ENCODE measurements at places on chromosomes 4 and X. TPM values are rescaled to one million over a fixed set of nuclear protein-coding genes. Genes with fewer than 3 reads are reported as not detected.
A peak's percentile ranks its signal among the peaks of the same experiment; 100 is the strongest.

GRCh38 chrX:139566981-139567380 lies 36.4 kb downstream of the F9 start:
- DNase-seq: no peak

TNIP2 gene
- 76.8 TPM for total RNA-seq

DNA sequence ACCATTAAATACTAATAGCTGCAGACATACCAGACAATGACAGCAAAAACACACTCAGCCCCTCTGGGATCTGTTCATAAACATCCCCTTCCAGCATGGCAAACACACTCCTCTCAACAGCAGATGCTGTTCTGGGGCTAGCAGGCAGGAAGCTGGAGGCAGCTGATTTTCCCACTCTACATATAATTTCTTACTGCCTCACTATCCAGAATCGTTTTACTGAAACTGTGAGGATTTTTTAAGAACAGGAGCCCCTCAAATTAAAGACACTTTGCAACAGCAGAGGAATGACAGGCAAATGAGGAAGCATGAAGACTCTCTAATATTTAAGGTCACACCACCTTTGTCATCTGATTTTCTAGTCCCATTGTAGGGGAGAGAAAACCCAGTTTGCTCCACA lies 2.2 kb downstream of the MAPK10 start:
- DNase-seq: no peak

NDNF gene
- total RNA-seq: 0.08 TPM

DNA sequence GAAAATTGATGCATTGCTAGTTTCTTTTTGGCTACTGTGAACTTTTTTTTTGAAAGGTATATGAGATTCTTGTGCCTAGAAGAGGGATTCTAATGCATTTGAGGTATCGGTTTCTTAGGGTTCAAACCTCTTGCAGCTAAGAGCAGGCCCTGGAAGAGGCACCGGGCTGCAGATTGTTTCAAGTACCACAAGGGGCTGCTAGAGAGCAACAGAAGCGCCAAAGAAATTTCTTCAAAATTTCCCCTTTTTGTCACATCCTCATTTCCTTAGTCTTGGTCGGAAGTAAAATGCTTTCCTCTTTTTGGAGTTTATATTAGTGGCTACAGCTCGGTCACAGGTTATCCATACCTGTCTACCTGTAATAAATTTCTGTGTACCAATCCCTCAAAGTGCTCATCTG lies 89.8 kb downstream of the PDGFRA start:
- no peak for DNase-seq

GRCh38 chr4:109721033-109721432 lies 8.8 kb downstream of the PLA2G12A start:
- no peak for DNase-seq

BOD1L1 gene
- total RNA-seq: 28.7 TPM

ATP1B4 gene
- total RNA-seq: not detected

- no peak for DNase-seq
Observed at GRCh38 chr4:88382621-88383020, 4.0 kb downstream of the HERC6 start.

GRCh38 chr4:117560329-117560728 lies 474.0 kb upstream of the NDST3 start:
- no peak for DNase-seq

DNA sequence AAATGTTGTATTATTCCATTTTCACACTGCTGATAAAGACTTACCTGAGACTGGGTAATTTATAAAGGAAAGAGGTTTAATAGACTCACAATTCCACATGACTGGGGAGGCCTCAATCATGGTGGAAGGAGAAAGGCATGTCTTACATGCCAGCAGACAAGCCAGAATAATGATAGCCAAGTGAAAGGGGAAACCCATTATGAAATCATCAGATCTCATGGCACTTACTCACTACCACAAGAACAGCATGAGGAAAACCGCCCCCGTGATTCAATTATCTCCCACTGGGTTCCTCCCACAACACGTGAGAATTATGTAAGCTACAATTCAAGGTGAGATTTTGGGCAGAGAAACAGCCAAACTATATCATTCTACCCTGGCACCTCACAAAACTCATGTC lies 2535.1 kb downstream of the ARAP2 start:
- peak; percentile 49 for DNase-seq

- DNase-seq: no peak
Observed at GRCh38 chr4:54255881-54256280, 26.8 kb downstream of the PDGFRA start.

NPY1R gene
- 1.7 TPM for total RNA-seq

DNA sequence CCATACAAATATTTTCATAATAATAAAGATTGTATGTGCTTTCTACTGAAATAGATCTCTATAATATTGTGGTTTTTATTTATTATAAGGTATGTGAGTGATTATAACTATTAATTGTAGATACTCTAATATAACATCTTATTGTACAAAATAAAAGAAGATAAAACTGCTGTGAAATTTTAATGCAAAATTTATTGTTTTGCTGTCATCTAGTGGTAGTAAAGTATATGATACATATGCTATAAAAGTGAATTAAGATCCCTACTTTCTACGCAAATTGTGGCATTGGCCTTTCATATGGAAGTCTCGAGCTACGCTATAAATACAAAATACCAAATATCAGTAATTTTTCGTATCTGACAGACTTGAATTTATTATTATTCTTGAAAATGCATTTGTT lies 19.3 kb downstream of the YIPF7 start:
- no peak for DNase-seq

- DNase-seq: no peak
Observed at GRCh38 chrX:81202456-81202819, 536 bp downstream of the SH3BGRL start.

GRCh38 chrX:118730500-118731247 lies 3.3 kb downstream of the IL13RA1 start:
- no peak for DNase-seq

GRCh38 chr4:121454251-121454979 lies 73.6 kb upstream of the QRFPR start:
- DNase-seq: no peak

FAM53A gene
- total RNA-seq: 1.1 TPM

DNA sequence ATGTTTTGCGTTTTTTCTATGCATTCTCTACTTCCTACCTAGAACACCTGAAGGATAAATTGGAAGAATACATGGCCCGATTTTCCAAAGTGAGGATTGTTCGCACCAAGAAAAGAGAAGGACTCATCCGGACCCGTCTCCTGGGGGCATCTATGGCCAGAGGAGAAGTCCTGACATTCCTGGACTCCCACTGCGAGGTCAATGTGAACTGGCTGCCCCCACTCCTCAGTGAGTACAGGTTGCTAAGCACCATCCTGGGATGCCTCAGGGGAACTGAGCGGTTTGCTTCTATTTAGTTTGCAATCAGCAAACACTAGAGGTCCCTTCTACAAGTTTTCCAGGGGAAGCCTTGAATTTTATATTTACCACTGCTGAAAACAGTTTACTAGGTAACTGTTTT lies 359.3 kb upstream of the GALNT7 start:
- no peak for DNase-seq

MAGEB16 gene
- total RNA-seq: not detected

- no peak for DNase-seq
Observed at GRCh38 chr4:24853142-24853541, 57.8 kb downstream of the SOD3 start.

- no peak for DNase-seq
Observed at GRCh38 chrX:16033331-16033730, 90.0 kb upstream of the GRPR start.

MYOZ2 gene
- total RNA-seq: not detected

- no peak for DNase-seq
Observed at GRCh38 chrX:37883196-37883595, 35.8 kb upstream of the DYNLT3 start.

DNA sequence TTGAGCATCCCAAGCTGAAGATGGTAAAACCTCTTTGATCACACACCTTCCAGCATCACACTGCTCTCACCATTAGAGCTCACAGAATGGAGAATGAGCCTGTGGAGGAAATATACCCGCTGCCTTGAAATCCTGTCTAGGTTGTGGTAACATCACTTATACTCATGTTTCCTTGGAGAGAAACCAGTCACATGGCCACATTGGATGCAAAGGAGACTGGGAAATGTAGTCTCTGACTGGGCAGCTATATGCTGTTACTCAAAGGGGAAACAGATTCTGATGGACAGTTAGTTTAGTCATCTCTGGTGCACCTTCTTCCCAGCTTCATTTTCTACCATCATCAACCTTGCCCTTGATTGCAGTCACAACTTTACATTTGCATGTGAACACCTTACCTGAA lies 286.3 kb downstream of the ANKRD50 start:
- no peak for DNase-seq

GRCh38 chrX:118221270-118221669 lies 104.7 kb upstream of the KLHL13 start:
- no peak for DNase-seq

GRCh38 chr4:6232836-6233785 lies 32.8 kb upstream of the JAKMIP1 start:
- no peak for DNase-seq

- DNase-seq: no peak
Observed at GRCh38 chr4:52932591-52933470, 70.7 kb downstream of the RASL11B start.

SMIM43 gene
- total RNA-seq: not detected

GRCh38 chr4:136873555-136873954 lies 658.7 kb downstream of the PCDH18 start:
- DNase-seq: no peak

RHOXF2 gene
- not detected for total RNA-seq

QDPR gene
- 24.0 TPM for total RNA-seq

GRCh38 chr4:63965875-63966274 lies 443.4 kb downstream of the TECRL start:
- no peak for DNase-seq

DNA sequence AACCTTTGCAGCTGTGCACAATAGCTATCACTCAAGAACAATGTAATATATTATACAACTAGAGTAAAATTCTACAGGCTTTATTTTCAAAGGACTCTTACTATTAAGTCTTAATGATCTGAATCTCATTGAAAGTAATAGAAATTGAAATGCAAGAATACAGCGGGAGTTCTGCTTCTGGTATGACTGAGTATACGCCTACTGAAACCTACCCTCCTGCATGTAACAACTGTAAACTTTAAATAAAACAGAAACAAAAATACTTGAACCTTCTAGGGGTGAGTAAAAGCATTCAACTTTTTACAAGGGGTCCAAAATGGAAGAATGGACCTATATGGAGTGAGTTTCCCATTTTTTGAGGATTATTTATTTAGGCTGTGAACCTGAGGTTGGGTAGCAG lies 13.5 kb downstream of the DCHS2 start:
- no peak for DNase-seq

HSFX4 gene
- not detected for total RNA-seq

DNA sequence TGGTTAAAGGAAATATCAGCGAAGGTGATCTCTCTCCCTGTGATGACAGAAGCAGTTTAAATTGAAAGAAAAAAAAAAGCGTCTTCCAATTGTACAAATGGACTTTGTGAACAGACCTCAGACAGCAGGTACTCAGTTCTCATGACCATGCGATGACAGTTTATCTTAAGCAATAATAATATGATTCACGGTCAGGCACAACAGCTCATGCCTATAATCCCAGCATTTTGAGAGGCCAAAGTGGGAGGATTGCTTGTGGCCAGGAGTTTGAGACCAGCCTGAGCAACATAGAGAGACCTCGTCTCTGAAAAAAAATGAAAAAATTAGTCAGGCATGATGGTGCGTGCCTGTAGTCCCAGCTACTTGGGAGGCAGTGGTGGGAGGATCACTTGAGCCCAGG lies 51.0 kb downstream of the RELL1 start:
- DNase-seq: no peak

OPRPN gene
- total RNA-seq: not detected

GRCh38 chr4:131093303-131093702 lies 1997.4 kb downstream of the C4orf33 start:
- no peak for DNase-seq

GRCh38 chr4:13088726-13089658 lies 395.1 kb downstream of the RAB28 start:
- DNase-seq: no peak

GRCh38 chr4:11005300-11005699 lies 320.7 kb upstream of the CLNK start:
- DNase-seq: no peak

GRCh38 chrX:107871136-107871535 lies 45.5 kb downstream of the MID2 start:
- no peak for DNase-seq

DNA sequence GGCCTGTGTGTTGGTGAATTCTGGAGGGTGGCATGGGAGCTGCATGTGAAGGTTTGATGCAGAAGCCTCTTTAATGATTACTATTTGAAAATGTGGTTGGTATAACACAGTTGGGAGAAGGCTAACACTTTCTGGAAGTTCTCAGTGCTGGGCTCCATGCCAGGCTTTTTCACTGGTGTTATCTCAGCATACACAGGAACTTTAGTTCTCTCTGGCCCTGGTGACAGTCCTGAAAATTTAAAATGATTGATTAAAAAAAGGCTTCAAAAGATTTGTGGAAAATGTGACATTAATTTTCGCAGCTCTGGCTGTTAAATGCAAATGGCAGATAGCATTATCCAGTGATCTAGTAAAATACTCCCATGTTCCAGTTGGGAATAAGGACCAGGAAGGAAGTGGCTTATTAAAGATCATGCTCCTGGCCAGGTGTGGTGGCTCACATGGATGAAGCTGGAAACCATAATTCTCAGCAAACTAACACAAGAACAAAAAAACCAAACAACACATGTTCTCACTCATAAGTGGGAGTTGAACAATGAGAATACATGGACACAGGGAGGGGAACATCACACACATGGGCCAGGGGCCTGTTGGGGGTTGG lies 36.6 kb downstream of the DIPK2B start:
- DNase-seq: no peak

- DNase-seq: no peak
Observed at GRCh38 chr4:107192601-107193000, 156.5 kb upstream of the DKK2 start.

SPANXN4 gene
- total RNA-seq: not detected

DNA sequence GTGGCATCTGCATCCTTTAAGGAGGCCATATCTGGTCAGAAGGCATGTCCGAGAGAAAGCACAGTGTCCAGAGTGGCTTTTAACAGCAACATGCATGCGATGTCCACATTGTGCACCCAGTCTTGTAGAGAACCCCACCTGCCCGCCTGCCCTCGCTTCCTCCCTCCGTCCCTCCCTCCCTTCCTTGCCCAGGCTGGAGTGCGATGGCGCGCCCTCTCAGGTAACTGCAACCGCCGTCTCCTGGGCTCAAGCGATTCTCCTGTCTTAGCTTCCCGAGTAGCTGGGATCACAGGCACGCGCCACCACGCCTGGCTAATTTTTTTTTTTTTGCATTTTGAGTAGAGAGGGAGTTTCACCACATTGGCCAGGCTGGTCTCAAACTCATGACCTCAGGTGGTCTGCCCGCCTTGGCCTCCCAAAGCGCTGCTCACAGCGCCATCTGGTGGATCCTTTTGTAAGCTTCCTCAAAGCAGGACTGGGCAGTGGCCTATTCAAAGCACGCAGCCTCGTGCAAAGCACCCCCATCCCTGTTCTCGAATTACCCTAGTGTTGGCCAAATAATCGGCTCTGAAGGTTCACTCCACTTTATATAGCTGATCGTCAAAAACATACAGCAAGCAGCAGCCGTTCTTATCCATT lies 15.0 kb downstream of the BRCC3 start:
- DNase-seq: no peak

- DNase-seq: no peak
Observed at GRCh38 chr4:184456337-184456736, 18.0 kb downstream of the IRF2 start.
